Activated naive CD8-positive, alpha-beta T cell treated with anti-CD3 and anti-CD28 coated beads for 36 hours (primary cell): ENCODE measurements at places on chromosomes 3 and 15.

- no peak for DNase-seq
Observed at GRCh38 chr15:48929661-48930060, 34.1 kb downstream of the SHC4 start.

DNA sequence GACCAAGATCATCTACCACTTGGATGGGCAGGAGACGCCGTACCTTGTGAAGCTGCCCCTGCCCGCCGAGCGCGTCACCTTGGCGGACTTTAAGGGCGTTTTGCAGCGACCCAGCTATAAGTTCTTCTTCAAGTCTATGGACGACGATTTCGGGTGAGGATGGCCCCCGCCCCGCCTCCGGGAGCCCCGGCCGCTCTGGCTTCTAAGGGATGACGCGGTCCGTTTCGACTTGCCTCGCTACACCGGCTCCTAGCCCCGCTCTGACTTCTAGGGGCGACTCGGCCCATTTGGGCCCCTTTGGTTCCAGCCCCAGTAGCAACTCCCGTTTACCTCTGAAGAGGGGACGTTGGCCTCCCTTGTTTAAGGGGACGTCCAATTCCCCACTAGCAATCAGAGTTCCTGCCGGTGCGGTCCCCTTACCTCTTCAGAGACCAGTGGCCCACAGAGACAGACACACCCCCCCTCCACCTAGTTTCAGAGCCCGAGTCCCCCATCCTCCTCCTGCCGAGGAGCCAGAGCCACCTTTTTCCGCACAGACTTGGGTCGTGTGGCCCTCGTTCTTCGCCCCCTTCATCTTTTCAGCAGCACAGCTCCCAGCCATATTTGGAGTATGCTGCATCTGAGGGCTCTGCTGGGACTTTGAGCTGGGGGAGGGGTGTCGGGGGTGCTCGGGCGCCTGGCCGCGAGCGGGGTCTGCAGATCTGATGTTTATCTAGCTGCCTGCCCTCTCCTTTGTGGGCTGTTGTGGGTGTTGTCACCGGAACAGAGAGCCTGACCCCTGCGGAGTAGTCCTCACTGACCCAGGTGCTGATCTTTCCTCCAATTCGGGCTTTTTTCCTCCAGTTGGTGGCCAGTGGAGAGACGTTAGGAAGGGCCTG is 706 bp downstream of the DVL3 start:
- peak; percentile 62 for DNase-seq

- no peak for DNase-seq
Observed at GRCh38 chr3:24060055-24060454, 115.0 kb downstream of the NR1D2 start.

GRCh38 chr15:61038387-61038786 is 190.7 kb downstream of the RORA start:
- DNase-seq: no peak

DNA sequence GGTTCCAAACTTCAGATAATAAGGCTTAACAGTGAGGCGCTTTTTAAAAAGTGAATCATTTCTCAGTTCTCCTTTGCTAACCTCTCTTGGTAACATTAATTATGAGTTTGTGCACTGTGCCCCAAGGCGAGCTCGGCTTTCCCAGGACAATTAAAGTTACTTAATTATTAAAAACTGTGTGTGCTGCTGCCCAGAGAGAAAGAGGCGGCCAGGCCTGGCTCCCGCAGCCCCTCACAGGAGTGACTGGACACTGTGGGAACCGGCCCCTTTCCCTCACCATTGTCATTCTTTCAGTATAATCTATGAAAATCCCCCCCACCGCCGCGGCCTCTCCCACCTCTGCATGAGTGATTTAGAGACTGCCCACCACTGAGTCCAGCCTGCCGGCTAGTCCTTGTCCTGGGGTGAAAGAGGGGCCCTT is 43.1 kb upstream of the HES1 start:
- DNase-seq: no peak

DNA sequence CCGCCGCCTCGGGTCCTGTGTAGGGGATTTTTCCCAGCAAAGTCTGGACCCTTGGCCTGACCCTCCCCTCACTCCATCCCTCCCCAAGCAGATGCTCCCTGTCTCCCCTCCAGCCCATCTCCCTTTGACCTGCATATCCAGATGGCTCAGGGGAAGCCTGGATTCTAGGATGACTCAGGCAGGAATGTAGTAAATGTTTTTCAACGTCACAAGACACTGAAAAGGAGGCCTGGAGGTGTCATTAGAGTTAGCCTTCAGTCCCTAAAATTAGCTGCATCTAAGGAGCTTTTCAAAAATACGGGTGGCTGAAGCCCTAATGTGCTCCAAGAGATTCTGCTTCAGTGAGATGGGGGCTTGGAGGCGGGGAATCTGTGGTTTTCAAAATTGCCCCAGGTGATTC is 7.2 kb downstream of the ACAN start:
- DNase-seq: no peak

- DNase-seq: no peak
Observed at GRCh38 chr15:52184721-52185120, 6.5 kb downstream of the GNB5 start.

GRCh38 chr3:137835096-137835495 is 71.0 kb downstream of the SOX14 start:
- DNase-seq: no peak

GRCh38 chr3:40718209-40718608 is 193.4 kb downstream of the ZNF621 start:
- DNase-seq: no peak

- no peak for DNase-seq
Observed at GRCh38 chr3:65762235-65762580, 276.5 kb downstream of the MAGI1 start.

DNA sequence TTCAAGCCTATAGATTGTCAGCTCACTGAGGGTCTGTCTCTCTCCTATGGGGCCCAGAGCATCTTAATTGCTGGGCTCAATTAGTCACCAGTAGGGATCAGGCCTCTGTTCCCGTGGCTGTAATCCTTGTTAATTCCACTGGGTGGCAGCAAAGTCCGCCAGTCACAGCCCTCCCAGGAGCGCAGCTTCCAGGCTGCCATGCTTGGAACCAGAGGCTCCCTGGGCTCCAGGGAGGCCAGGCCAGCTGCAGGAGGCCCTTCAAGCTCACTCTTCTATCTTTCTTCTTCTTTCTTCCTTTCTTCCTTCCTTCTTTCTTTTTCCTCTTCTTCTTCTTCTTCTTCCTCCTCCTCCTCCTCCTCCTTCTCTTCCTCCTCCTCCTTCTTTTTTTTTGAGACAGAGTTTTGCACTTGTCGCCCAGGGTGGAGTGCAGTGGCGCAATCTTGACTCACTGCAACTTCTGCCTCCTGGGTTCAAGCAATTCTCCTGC is 14.4 kb downstream of the RNU5B-1 start:
- DNase-seq: peak; percentile 81

DNA sequence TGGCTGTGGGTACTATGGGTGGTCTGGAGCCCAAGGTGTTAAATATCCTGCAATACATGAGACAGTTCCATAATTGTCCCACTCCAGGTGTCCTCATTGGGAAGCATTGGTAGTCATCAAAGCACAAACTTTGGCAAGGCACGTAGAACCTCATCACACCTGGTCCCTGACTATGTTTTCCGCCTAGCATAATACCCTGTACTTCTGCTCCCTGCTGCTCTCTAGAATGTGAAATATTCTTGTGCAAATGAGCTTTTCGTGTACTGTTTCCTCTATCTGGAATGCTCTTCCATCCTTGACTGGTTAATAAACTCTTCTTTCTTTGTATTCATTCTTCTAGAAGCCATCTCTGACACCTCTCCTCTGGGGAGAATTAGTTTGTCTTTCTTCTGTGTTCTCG is 103.2 kb downstream of the EBLN2 start:
- DNase-seq: no peak

DNA sequence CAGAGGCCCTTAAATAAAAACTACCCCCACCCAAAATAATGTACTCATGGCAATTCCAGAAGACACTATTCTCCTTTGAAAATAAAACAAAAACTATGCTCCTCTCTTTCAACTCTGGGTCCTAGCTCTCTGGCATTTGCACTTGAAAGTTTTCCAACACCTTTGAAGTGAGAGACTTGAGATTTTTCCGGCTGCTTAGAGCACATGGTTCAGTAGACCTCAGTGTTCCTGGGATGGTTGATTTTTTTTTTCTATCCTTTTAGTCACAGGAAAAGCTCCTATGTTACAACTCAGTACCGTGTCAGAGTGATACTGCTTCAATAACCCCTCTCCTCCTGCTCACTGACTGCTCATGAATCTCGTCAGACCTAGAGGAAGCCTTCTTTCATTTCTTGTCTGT is 118.3 kb upstream of the TUSC7 start:
- no peak for DNase-seq

GRCh38 chr3:114864970-114865369 is 282.1 kb downstream of the ZBTB20 start:
- DNase-seq: no peak

DNA sequence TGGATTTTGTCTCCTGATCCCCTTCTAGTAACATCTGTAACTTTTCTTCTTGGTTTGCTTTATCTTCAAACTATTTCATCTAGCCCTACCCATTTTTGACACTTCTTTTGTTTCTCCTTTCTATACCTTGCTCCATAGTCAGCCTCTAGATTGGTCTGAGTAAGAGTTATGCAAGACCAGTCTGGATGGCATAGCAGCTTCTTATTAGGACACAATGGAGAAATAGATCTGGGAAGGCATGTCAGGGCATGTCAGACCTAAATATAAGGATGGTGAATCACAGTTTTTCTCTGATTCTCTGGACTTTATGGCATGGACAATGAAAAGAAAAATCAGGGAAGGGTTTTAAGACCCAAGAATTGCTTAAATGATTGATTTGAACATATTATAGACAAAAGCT is 452.5 kb downstream of the RAP2B start:
- DNase-seq: no peak

DNA sequence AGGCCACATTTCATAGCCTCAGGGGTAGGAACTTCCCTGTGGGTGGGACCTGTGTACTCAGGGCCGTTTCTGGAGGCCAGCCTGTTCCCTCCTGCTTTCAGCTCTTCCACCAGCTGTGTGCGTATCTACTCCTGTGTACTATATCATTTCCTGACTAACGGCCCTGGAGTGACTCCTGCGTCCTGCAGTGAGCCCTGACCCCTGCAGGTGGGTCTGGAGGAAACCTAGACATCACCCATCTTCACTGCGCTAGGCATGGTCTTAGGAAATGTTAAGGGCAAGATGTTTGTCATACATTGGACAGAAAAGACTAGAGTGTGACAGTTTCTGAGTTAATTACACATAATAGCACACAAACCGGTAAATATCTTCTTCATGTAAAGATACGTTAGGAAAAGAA is 297.3 kb downstream of the GABRB3 start:
- DNase-seq: no peak

DNA sequence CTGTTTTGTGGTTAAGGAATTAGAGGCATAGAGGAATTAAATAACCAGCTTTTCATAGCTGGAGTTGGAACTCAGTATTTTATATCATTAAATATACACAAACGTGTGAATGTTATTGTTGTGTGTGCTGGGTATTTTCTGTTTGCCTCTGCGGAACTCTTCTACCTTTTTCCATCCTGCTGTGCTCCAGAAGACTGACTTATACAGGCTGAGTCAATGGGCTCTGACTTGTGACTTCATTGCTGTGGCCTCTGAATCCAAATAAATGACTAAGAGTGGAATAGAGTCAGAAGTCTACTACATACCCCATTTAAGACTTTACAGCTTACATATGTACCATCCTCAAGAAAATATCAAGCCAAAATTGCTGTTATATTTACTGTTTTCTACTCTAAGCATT is 17.6 kb downstream of the ARIH1 start:
- DNase-seq: no peak

GRCh38 chr3:184472723-184473428 is 88.7 kb upstream of the EPHB3 start:
- no peak for DNase-seq

DNA sequence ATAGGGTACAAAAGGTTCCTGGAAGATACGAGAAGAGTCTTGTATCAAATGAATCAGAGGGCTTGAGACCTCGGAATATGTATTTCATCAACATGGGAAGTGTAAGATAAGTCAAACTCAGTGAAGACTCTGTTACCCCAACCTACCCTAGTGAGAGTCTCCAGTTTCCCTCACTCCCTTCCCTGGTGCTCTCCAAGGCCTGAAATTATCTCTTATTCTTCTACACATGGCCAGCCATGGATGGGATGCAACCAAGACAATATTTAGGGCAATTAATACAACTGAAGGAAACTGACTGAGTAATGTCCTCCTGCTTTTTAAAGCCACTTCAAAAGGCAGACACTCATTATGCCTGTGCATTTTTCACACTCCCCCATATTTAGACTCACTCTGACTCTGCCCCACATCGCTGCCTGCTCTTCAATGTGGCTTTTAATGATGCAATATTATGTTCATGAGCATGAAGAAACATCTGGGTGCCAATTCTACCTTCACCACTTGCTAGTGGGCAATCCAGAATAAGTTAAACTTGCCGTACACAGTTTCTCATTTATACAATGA is 137.1 kb upstream of the THBS1 start:
- DNase-seq: no peak

DNA sequence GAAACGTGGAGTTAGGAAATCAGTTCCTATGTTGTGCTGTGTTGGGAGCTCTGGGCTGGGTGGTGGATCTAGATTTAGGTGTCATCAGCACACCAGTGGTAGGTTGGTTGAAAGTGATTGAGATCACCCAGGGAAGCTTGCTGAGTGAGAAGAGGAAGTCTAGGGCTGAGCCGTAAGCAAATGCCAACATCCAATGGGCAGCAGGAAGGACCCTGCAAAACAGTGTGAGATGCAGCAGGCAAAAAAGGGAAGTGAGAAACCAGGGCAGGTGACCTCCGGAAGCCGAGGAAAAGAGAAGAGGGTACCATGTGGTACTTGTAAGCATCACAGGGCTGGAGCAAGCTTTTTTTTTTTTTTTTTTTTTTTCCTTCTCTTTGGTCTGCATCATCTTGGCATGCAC is 15.9 kb upstream of the COPG1 start:
- no peak for DNase-seq

DNA sequence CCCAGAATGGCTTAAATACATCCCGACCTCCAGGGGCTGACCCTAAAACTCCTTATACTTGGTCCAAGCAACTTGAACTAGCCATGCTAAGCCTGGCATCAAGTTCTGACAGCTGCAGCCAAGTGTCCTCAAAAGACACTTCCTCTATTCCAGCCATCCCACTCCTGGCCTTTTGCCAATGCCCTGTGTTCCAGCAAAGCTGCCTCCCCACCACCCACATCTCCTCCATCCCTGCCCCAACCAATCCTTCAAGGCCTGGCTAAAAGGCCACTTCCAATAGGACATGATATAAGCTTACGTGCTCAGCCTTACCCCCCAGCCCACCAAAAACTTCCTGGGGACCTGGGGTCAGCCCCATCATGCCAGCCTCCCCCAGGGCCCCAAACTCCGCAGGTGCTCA is 40.9 kb downstream of the SEMA3G start:
- DNase-seq: no peak

DNA sequence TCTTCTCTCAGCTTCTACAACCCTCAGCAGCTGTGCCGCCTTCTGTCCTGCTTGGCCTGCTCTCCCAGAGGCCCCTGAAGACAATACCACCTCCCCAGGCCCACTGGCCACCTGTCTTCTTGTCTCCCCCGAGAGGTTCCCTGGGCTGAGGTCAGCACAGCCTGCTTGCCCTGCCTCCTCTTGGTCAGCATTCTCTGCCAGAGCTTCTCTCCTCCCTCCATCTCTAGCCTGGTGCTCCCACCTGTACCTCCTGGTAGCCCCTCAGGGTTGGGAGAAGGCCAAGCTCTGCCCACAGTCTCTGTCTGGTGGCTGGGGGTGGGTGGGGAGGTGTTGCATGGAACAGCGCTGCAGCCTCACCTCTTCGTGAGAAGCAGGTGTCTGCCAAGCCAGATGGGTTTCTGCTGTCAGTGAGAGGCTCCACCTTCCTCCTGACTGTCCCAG is 5.6 kb upstream of the ISLR start:
- no peak for DNase-seq

- DNase-seq: no peak
Observed at GRCh38 chr3:162082516-162082915, 585.9 kb downstream of the OTOL1 start.
